ENCODE measurements at places on chromosomes 3 and 15.

DNA sequence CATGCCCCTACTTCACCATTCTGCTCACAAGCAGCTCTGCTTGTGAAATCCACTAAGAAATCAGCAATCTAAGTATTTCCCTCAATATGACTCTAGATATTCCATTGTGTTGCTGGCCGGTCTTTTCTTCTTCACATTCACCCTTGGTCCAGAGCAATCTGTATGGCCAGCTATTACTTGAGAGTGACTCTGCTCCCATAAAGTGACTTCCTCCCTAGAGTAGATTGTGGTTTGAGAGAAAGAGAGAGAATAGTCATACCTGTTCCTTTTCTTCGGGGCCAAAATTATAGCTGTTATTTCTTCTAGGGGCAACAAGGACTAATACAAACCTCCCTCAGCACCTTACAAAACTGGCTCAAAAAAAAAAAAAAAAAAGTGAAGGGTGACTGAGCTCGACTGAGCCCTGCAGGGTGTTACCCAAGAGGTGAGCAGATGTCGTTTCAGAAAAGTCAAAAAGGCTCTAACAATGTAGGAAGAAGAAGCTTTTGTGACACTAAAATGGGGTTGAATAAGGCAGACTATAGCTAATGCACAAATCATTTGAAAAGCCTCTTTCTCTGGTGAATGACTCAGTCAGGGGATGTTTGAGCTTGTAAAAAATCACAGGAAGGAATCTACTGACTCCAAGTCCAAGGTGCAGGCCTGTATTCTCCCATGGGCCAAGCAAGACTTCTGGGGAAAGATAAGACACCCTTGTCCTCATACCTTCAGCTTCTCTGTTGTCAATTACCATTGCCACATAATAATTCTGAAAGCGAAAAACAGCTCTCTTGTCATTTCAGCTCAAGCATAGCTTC is 161.0 kb upstream of the SLC24A5 start:
- no peak for DNase-seq

- no peak for DNase-seq
These were observed 90.9 kb upstream of the AGBL1 start for GRCh38 chr15:85988741-85989140.

- DNase-seq: no peak
These were observed 144.4 kb downstream of the UACA start for GRCh38 chr15:70618929-70619328.

DNA sequence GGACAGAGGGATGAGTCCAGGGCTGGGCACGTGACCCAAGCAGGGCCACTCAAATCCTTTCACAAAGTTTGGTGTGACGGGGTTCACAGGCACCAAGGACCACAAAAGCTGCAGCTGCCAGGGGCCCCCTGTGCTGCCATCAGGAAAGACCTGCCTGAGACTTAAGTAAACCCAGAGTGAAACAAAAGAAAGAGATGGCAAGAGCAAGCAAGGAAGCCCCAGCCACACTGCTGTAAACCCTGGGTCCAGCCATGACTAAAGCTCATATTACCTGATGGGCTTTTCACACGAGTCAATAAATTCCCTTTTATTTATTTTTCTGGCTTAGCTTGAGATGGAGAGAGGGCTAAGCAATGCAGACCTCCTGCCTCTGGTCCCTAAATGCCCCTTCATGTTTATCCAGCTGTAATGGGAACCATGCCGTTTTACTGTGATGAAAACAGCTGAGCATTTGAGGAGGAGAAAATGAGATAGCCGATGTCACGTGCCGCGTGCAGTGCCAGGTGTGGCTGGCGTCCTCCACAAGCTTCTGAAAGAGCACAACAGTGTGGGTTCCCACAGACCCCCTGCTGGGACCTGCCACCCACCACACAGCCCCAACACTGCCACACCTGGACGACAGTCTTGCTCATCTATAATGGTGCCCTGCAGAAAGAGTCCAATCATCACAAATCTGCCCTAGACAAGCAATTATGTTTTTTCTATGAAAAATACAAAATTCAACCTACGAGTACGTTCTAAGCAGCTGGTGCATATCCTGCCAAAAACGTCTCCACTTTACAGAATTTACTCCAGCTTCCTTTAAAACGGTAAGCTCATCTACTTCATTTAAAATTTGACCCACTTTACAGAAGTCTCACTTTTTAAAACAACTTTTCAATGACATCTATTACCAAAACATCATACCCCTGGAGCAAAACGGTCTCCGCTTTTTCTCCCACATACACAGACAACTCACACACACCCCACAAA is 34.2 kb downstream of the ADAMTS17 start:
- DNase-seq: no peak

DNA sequence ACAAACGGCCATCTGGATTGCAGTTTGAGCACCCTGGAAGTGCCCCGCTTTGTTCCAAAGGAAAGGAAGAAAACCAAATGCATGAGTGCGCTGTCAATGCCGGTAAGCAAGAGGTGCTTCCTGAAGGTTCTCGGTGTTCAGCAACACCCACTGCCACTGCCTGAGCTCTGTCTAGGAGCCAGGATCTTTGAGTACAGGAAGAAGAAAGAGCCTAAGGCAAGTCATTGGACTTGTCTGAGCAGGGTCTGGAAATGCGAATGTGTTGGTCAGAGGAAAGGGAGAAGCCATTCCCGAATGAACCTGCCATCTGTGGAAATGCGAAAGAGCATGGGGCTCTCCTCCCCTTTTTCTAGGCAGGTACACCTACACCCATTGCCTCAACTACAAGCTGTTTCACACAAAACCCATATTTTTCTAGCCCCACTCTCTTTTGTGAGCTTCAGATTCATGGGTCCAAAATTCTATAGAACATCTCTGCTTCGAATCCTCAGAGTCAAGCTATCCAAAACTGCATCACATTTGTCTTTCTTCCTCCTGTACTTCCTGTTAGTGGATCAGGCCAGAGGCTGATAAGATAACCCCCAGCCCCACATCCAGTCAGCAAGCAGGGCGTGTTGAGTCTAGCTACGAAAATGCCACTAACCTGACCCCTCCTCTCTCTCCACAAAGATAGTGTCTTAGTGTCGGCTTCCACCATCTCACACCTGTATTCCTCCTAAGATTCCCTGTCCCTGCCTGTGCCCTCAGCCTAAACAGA is 55.6 kb upstream of the C15orf61 start:
- no peak for DNase-seq

Measured in NCI-H2029 treated with DMSO at 0.1 percent for 48 hours (cell line).